ENCODE measurements at places on chromosomes 1 and 21.

DNA sequence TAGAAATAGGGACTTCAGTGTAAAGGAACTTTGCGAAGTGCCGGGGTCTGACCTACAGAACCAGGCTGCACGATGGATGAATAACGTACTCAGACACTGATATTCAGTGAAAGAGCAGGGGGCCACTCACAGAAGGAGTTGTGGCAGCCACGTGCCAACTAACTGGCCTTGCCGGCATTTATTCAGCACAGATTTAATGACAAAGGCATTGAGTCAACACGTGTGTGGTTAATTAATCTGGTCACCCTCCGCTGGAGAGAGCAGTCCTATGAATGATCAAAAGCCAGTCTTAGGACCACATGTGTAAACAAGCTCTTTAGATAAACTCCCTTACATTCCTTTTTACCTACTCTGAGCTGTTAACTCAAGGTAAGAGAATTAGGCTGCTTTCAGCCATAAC is 6.2 kb upstream of the B3GALT2 start:
- no peak for DNase-seq

DNA sequence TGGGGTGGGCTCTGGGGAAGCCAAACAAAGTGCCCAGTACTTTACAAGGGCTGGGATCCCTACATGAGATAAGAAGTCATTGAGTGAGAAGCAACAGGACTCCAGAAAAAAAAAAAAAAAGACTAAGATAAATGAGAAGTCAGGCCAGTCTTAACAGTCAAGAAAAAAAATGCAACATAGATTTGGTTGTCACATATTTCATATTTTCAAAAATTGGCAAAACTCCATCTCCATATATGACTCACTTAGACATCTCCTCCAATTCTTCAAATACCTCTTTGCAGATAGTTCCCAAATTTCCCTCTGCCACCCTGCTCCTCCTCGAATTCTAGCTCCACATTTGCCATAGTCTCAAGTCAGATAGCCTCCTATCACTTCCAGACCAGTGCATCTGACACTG is 20.9 kb upstream of the SIPA1L2 start:
- no peak for DNase-seq

- DNase-seq = no peak
These were observed 6.4 kb upstream of the GBP5 start for GRCh38 chr1:89279011-89279466.

DNA sequence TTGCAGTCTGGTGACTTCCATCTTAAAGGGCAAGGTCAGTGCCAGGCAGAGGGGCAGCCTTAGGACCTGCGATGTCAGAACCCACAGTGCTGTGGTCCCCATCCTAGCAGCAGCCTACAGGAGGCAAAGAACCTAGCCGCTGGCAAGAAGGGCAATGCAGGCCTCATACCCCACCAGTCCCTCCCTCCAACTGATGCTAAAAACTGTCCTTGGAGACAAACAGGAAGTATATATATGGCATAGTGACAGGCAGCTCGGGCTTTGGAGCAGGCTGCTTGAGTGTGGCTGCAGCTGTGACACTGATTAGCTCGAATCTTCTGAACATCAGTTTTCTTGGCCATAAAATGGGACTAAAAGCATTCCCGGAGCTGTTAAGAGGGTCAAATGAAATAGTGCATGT is 156.0 kb upstream of the VAMP3 start:
- DNase-seq = no peak

DNA sequence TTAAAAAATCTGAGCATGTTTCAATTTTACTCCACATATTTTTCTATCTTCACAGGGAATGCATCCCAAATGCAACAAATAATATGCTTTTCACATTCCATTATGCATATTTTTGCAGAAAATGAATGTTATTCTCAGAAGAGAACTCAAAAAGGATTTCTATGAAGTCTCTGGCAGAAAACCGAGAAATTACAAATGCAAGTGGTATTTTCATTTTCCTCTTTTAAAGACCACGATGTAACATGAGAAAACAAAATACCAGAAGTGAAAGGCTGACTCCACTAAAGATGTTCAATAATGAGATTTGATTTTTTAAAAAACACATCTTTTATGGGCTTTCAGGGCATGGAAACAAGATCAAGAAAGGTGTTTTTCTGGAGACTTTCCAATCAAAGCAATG is 5.0 kb upstream of the PDC start:
- DNase-seq = no peak

DNA sequence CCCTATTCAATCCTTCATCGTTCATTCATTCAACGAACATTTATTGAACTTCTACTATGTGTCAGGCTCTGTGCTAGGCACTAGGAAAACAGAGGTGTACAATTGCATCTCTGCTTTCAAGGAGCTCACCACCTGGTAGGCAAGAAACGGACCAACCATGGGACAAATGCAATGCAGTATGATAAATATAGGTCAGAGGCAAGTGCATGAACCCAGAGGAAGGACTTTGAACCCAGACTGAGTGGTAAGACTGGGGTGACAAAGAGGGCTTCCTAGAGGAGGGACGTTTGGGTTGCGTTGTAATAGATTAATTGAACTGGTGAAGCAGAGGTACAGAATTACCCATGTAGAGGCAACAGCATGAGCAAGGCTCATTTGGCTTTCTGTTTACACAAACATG is 16.4 kb downstream of the CD2 start:
- DNase-seq = no peak

GRCh38 chr1:243890576-243890975 is 40.5 kb upstream of the AKT3 start:
- peak; percentile 94 for DNase-seq

- DNase-seq = no peak
These were observed 404.0 kb upstream of the NFIA start for GRCh38 chr1:60678391-60678790.

DNA sequence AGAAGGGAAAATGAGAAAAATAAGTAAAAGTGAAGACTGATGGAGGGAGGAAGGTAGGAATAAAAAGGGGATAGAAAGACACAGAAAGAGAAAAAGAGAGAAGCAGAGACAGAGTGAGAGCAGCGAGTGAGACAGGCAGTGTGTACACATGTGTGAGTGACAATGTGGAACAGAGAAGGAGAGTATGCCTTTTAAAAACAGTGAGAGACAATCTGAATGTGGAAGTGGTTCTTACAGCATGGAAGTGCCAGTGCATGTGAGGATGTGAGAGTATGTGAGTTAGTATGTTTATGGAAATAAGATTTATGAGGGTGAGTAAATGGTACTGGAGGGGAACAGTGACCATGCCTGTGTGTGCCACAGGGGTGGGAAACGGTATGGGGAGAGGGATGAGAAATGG is 1.2 kb downstream of the NEGR1 start:
- peak; percentile 28 for DNase-seq

- peak; percentile 53 for DNase-seq
These were observed 97.1 kb downstream of the ARHGEF10L start for GRCh38 chr1:17636612-17637011.

GRCh38 chr1:19262047-19262446 is 10.4 kb downstream of the MRTO4 start:
- DNase-seq = no peak

- no peak for DNase-seq
These were observed 415.7 kb upstream of the ESRRG start for GRCh38 chr1:217138799-217139466.

GRCh38 chr1:212226467-212226866 is 58.7 kb upstream of the PPP2R5A start:
- no peak for DNase-seq

DNA sequence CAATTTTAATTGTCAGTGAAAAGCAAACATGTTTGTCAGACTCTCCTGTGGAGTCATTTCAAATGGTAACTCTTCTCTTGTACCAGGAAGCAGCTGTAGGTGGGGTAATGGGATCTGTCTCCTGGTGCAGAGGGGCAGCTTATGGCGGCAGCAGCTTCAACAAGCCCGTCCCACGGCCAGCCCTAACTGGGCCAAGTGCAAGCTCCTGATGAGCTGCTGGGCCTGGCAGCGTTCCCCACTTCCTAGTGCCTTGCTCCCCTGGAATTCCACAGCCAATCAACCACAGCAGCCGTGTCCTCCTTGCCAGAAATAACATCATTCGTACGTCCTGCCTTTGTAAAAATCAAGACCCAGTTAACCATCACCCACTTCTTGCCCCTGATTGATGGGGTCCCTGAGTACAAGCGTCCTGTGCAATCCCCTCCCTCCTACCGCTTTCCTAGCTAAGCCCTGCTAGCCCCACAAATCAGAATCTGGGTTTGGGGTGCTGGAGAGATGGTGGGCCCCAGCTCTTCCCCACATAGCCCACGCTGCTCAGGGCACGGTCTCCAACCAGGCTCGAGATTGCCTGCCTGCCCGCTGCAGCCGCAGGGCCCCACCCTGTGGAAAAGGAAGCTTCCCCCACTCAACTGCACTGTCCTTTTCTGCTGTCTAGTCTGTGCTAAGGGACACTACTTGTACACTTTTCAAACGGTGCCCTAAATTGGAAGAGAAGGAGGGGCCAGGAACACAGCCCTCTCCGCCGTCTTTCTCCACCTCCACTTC is 61.2 kb downstream of the TOR1AIP2 start:
- DNase-seq = peak; percentile 21

DNA sequence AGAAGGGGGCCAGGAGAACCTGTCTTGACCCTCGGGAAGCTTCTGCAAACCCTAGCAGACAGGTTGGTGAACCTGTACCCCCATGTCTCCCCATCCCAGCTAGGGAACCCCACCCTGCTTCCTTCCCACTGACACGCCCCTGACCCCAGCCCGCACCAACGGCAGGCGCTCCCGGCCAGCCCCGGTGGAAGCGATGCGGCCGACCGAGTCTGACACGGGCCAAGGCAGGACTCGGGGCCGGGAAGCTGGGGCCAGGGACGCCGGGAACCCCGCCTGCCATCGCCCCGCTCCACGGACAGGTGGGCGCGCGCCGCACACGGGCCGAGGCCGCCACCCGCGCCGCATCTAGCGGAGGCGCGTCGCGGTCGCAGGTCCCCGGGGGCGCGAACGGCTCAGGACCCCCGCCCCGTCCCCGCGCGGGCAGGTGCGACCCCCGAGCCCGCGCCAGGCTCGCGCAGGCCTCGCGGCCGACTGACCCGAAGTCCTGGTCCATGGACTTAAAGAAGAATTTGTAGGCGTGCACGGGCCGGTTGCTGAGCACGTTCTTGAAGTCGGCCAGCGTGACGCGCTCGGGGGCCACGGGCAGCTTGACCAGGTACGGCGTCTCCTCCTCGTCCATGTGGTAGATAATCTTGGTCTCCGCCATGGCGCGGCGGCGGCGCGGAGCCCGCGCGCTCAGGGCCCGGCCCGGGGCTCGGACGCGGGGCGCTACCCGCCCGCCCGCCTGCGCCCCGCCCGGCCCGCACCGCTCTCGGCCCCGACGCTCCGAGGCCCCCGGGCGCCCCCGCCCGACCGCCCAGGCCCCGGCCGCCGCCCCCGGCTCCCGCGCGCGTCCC is 580 bp downstream of the DVL1 start:
- DNase-seq = peak; percentile 44

GRCh38 chr1:234918961-234919761 is 209.5 kb downstream of the TOMM20 start:
- DNase-seq = no peak

- no peak for DNase-seq
These were observed 160.2 kb downstream of the NCAM2 start for GRCh38 chr21:21158376-21158918.

DNA sequence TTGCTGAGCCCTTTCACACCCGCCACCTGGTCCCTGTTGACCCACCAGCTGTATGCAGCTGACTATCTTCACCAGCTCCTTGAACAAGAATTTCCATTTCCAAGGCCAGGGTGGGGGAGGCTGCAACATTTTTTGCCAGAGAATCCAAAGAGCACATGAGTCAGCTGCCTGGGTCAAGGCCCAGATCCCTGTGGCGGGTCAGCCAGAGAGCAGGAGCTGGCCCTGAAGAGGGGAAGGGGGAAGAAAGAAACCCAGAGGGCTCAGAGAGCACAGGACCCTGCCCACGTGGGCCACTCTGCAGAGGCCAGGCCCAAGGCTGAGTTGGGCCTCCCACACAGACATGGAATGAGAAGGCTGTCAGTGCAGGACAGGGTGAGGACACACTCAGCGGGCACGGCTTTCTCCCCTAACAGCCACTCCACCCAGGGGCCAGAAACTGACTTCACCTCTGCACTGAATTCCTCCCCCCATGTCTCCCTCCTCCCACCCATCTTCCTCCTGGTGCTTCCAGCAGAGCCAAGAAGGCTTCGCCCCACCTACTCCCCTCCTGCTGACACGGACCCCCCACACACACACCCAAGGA is 28.9 kb downstream of the S100A6 start:
- peak; percentile 96 for DNase-seq

DNA sequence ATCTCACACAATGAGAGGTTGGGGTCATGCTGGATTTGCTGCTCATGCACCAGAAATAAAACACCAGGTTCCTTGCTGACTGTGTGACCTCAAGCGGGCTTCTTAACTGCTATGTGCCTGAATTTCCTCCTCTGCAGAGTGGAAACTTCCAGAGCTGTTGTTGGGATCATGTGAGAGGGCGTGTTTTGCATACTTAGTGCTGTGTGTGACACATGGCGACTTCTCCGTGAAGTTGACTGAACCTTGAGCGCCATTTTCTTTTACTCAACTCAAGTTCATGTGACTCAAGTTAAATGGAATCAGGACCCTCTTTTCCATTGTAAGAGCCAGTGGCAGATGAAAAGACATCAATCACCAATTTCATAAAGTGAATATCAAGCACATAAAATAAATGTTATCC is 224.0 kb downstream of the KIF26B start:
- DNase-seq = no peak

DNA sequence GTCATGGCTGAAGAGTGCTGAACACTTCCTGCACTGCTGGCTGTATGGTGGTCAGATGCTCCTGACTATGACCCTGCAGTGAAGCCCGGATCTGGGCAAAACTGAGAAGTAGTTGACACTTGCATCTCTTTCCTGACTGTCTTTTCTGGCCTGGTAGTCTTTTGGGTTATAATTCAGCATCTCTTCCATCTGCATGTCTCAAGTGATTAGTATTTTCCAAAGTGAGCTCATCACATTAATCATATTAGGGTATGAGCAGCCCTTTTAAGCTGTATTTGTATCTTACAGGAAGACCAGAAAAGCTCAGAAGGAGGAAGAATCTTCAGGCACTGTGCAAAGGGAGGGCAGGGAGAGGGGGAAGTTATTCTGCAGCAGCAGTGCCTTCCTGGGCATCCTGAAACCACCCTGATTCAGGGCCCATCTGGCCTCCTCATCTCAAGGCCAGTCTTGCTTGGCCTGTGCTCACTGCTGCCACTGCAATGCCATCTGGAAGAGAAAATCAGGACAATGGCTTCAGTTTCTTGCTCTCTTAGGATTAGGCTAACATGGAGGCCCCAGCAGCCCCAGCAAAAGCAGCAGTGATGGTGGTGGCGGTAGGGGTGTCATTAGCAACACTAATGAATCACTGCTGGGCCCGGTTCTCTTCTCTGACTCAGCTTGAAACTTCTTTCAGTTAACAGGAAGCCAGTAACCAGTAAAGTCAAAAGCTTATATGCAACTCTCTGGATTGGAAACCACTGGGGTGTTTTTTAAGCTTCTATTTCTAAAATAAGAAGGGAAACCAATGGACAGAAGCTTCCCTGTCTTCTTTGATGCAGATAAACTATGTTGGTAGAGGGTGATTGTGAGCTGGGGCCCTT is 63.3 kb upstream of the WDR26 start:
- peak; percentile 89 for DNase-seq

DNA sequence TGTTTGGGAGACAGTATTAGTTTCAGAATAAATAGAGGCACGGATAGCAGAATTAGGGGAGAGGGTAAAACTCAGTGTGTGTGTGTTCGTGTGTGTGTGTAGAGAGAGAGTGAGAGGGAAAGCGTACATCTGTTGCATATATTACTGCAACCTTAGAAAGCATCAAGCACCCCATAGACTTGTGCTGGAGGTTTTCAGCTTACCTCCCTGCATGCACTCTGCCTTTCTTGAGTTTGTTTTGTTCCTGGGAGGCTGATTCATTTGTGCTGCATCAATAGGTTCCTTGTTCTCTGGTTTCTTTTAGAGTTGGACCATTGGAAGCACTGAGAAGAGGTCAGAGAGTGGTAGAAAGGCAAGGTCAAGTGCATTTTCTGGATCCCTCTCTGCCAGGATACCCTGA is 104.4 kb upstream of the KCNK1 start:
- DNase-seq = no peak

All from fibroblast of mammary gland (primary cell).